ENCODE measurements at places on chromosomes 11 and 22. TPM values are rescaled to one million over a fixed set of nuclear protein-coding genes. Genes with fewer than 3 reads are reported as not detected.

GRCh38 chr22:22682807-22683667 lies 38.6 kb downstream of the GGTLC2 start:
- DNase-seq = no peak

GRCh38 chr11:97938789-97939188 lies 1082.0 kb upstream of the CNTN5 start:
- DNase-seq = no peak

MB gene
- not detected for total RNA-seq

DNA sequence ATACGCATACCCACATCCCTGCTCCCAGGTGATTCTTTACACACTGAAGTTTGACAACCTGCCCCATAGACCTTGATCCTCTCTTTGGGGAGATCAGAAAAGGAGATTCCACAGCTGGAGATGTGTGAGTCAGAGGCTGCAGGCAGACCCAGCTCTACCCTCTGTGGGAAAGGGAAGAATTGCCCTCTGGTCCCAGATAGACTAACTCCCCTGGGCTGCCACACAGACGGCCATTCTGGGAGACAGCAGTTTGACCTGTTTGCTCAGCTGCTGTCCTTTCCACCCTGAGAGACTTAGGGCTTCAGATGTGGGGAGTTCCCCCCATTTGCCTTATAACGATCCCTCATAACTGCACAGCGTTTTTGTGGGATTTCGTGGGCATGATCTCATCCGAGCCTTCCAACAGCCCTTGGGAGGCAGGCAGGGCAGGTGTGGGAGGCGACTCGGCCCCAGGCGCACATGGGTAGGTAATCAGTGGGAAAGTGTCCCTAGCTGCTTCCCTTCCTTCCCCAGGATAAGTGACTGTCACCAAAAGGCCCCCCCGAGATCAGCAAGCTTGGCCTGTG lies 14.1 kb downstream of the FAM83F start:
- DNase-seq = no peak

DNA sequence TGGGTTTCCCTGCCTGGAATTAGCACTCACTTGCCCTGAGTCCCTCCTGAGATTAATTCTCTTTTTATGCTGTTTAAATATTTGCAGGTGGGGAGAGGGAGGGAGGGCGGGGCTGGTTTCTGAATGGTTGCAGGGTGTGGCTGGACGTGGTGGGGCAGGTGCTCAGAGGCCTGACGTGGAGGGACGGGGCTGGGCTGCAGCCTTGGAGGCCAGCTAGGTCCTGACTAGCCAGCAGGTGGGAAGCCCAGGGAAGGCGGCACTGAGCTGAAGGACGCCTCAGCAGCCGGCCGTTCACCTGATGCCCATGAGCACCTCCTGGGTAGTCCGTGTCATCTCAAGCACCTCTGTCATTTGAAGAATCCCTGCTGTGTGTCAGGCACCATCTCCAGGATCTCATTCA lies 21.3 kb downstream of the SGSM1 start:
- no peak for DNase-seq
